IMR-90 (cell line): ENCODE measurements at places on chromosomes 2 and 18. TPM values are rescaled to one million over a fixed set of nuclear protein-coding genes. Genes with fewer than 3 reads are reported as not detected.
A peak's percentile ranks its signal among the peaks of the same experiment; 100 is the strongest.

DNA sequence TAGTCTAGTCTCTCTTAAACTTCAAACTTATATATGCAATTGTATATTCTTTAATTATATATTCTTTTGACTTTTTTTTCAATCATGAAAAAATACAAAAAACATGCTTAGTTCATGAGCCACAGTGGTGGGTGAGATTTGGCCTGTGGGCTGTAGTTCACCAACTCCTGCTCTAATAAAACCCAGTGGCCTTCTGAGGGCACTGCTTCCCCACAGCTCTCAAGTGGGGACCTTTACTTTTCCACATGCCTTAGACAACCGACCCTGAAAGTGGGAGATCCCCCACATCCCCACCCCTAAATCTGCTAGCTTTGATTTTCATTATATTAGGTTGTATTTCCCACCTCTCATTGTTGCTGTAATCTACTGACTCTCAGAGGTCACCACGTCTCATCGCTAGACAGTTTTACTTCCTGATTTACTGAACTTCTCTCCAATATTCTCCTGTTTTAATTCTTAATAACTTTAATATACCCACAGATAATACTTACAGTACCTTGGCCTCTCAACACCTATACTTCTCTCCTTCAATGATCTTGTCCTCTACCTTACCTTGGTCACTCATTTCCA is 57.3 kb downstream of the ROCK1 start:
- no peaks in the 10 kb centered on the region for H3K36me3 ChIP-seq
- H3K4me1 ChIP-seq: peaks cover 10% of the 10 kb centered on the region
- H3K27me3 ChIP-seq: no peaks in the 10 kb centered on the region
- no peak overlapping the region for H3K27ac ChIP-seq
- no peak for DNase-seq
- no peak overlapping the region for H3K4me3 ChIP-seq

GRCh38 chr2:226121046-226121738 is 678.4 kb downstream of the IRS1 start:
- no peaks in the 10 kb centered on the region for H3K27me3 ChIP-seq
- peak; percentile 17 for DNase-seq
- no peaks in the 10 kb centered on the region for H3K36me3 ChIP-seq
- H3K27ac ChIP-seq: no peak overlapping the region

GRCh38 chr2:14492920-14493503 is 139.5 kb upstream of the LRATD1 start:
- H3K4me3 ChIP-seq: no peak overlapping the region
- no peaks in the 10 kb centered on the region for H3K36me3 ChIP-seq
- no peaks in the 10 kb centered on the region for H3K4me1 ChIP-seq
- no peaks in the 10 kb centered on the region for H3K27me3 ChIP-seq

SFTPB gene
- total RNA-seq: not detected in 2 replicates

RDH14 gene
- total RNA-seq: 12.2 TPM in 2 replicates

- H3K27me3 ChIP-seq: no peaks in the 10 kb centered on the region
- no peaks in the 10 kb centered on the region for H3K36me3 ChIP-seq
- H3K4me3 ChIP-seq: no peak overlapping the region
- peak; percentile 94 for DNase-seq
- H3K27ac ChIP-seq: peak overlapping the region; percentile 54; the same call in 1 of the 2 replicates
Measured at GRCh38 chr18:3985664-3986063, 469.4 kb downstream of the DLGAP1 start.

GRCh38 chr18:73118121-73118816 is 250.5 kb upstream of the NETO1 start:
- no peak overlapping the region for H3K4me3 ChIP-seq
- peak; percentile 72 for DNase-seq
- H3K4me1 ChIP-seq: peaks cover 2% of the 10 kb centered on the region; the same call in 1 of the 2 replicates
- no peaks in the 10 kb centered on the region for H3K27me3 ChIP-seq
- no peaks in the 10 kb centered on the region for H3K36me3 ChIP-seq

DNA sequence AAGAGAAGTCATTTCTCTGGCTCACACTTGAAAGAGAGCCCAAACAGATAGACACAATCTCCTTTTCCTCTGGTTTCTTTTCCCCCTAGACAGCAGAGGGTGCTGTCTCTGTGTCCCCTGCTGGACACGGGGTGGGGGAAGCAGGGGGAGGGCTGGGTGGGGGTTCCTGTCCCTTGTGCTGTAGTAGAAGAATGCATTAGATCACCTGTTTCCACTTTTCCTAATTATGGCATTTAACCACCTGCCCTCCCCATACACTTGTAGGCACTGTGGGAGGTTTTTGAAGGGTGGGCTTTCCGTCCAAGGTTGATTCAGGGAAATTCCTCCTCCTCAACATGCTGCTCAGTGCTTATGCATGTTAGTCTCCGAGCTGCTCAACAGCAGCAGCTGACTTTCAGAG is 206.2 kb upstream of the EPAS1 start:
- no peak overlapping the region for H3K4me3 ChIP-seq
- no peak overlapping the region for H3K27ac ChIP-seq
- DNase-seq: no peak
- no peaks in the 10 kb centered on the region for H3K27me3 ChIP-seq

- no peak overlapping the region for H3K27ac ChIP-seq
- peaks cover 7% of the 10 kb centered on the region for H3K4me1 ChIP-seq
- DNase-seq: no peak
- no peaks in the 10 kb centered on the region for H3K27me3 ChIP-seq
Measured at GRCh38 chr2:143528021-143528420, 398.8 kb downstream of the ARHGAP15 start.

CDCA7 gene
- 11.4 and 12.0 TPM in 2 replicates for total RNA-seq

DNA sequence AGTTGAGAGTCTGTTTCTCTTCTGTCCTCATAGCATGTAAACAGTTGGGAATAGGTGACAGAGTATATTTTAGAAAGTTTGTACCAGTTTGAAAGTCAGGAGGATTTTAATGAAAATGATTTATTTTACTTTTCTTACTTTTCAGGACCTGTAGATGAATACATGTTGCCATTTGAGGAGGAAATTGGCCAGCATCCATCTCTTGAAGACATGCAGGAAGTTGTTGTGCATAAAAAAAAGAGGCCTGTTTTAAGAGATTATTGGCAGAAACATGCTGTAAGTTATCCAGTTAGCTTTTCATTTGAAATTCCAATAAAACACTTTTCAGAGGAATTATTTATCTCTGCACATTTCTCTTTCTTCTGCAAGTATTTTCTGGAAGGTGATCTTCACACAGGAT is 81.1 kb downstream of the ACVR2A start:
- H3K36me3 ChIP-seq: 0 out of 2 replicates have a peak, but pooled peaks cover 5% of the 10 kb centered on the region
- H3K27me3 ChIP-seq: no peaks in the 10 kb centered on the region
- peak; percentile 18 for DNase-seq
- H3K4me3 ChIP-seq: no peak overlapping the region

DNA sequence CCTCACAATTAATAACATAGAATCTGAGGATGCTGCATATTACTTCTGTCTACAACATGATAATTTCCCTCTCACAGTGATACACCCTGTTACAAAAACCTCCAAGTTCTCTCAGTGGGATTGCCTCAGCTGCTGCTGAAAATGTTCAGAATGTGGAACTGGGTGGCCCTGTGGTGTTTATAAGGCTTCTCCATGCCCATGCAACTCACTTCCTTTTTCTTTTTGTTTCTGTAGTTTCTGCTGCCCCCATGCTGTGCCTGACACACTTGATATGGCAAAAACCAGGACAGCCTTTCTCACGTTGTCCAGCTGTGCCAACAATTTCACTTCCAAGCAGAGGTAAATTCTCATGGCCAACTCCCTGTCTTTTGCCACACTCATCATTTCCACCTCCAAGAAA is 206.2 kb downstream of the RPIA start:
- no peak overlapping the region for H3K27ac ChIP-seq
- H3K4me1 ChIP-seq: no peaks in the 10 kb centered on the region
- H3K27me3 ChIP-seq: no peaks in the 10 kb centered on the region

- no peak for DNase-seq
- no peak overlapping the region for H3K4me3 ChIP-seq
- H3K27me3 ChIP-seq: no peaks in the 10 kb centered on the region
- peak overlapping the region; percentile 89 for H3K27ac ChIP-seq
- H3K36me3 ChIP-seq: no peaks in the 10 kb centered on the region
- H3K4me1 ChIP-seq: peaks cover 54% of the 10 kb centered on the region
Measured at GRCh38 chr2:239225371-239225851, 175.4 kb downstream of the HDAC4 start.

DNA sequence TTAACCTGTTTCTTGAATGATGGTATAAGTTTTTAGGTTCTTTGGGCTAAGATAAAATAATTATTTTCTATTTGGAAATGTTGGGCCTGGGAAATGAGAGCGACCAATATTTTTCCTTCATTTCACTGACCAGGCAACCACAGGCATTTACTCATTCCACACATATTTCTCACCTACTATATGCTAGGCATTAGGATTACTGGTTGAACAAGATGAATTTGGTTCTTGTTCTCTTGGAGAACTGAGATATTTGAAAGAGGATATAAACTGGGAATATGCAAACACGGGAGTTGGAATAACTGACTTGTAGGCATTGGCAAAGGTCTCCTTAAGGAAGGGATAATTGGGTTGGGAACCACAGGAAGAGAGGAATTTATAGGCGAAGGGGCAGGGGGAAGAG is 3.9 kb upstream of the MYL1 start:
- H3K4me1 ChIP-seq: no peaks in the 10 kb centered on the region
- H3K27me3 ChIP-seq: no peaks in the 10 kb centered on the region
- H3K36me3 ChIP-seq: no peaks in the 10 kb centered on the region
- H3K27ac ChIP-seq: no peak overlapping the region
- DNase-seq: no peak
- no peak overlapping the region for H3K4me3 ChIP-seq

DNA sequence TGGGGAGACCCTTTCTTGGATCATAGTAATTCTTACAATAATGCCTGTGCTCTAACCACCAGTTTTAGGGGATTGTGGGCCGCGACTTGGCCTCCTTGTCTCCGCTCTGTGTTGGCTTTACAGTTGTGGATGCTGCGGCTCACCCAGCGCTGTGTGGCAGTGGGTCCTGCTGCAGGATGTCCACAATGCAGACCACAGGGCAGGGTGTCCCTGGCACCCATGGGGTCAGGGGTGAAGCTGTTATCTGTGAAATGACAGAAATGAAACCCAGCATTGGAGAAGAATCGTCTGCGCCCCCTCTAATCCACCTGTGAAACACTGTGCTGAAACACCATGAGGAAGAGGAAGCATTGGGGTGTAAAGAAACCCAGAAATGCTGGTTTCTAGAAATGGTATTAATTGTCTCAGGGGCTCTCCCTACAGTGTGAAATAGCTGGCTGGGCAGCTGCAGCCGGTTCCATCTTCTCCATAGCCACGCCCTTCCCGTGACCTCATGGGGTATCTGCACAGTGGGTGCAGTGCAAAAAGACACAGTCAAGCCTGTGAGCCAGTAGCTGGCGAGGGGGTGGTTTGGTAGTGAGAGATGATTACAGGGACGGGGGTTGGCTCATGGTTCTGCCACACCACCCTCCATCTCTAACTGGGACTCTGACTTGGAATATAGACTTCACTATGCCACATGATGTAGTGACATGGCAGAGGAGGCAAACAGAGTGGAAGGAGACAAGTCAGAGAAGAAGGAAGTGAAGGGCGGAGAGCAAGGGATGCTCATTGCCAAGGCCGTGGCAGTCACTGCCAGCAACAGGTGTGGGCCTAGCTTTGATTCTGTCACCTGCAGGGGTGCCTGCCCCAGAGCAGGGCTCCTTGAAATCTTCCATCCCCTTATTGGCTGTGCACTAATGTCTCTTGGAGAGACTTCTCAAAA is 16.2 kb downstream of the INPP4A start:
- no peaks in the 10 kb centered on the region for H3K36me3 ChIP-seq
- H3K4me1 ChIP-seq: peaks cover 25% of the 10 kb centered on the region
- H3K27ac ChIP-seq: no peak overlapping the region
- no peaks in the 10 kb centered on the region for H3K27me3 ChIP-seq
- H3K4me3 ChIP-seq: no peak overlapping the region
- DNase-seq: no peak

DNA sequence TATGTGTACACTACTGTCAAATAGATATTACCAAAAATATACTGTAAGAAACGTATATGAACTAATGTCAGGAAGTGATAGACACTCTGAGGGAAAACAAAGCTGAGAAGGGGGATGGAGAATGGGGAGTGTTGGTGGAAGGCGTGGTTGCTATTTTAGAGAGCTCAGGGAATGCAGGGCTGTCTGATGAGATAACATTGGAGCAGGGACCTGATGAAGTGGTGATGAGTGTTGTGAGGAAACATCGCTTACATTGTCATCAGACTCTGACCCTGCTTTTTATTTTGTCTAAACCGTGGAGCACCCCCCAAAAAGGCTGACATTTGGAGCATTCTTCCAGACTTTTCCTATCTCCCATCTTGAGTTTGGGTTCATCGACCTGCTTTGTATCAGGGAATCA is 194.7 kb downstream of the LTBP1 start:
- DNase-seq: no peak
- H3K36me3 ChIP-seq: peaks cover 26% of the 10 kb centered on the region
- peaks cover 33% of the 10 kb centered on the region for H3K4me1 ChIP-seq
- H3K27me3 ChIP-seq: no peaks in the 10 kb centered on the region
- H3K4me3 ChIP-seq: no peak overlapping the region
- no peak overlapping the region for H3K27ac ChIP-seq

GRCh38 chr18:3593381-3593903 is 143.5 kb downstream of the TGIF1 start:
- peak overlapping the region; percentile 83 for H3K27ac ChIP-seq
- DNase-seq: peak; percentile 87
- peak overlapping the region; percentile 1; the same call in 1 of the 2 replicates for H3K4me3 ChIP-seq
- no peaks in the 10 kb centered on the region for H3K27me3 ChIP-seq

CIB4 gene
- total RNA-seq: not detected in 2 replicates

DNA sequence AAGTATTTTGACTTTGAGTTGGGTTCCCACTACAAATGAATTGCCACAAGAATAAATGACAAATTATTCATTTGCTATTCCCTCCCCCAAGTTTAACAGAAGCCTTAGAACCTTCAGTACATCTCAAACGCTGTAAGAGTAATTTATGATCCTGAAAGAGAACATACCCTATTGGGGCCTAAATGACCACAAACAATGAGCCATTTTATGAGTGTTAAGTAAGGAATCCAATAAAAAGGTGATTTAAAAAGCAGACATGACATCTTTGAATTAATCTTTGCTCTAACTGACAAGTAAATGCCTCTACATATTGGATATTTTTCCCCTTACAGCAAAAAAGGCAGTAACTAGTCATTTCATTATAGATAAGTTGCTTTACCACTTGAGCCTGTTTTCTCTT is 136.9 kb downstream of the NRXN1 start:
- H3K4me3 ChIP-seq: no peak overlapping the region
- no peak for DNase-seq
- H3K36me3 ChIP-seq: no peaks in the 10 kb centered on the region
- H3K4me1 ChIP-seq: no peaks in the 10 kb centered on the region

GRCh38 chr2:230770804-230771203 is 58.2 kb downstream of the CAB39 start:
- H3K27ac ChIP-seq: no peak overlapping the region
- DNase-seq: no peak
